ENCODE measurements at places on chromosomes 1 and 21.
A peak's percentile ranks its signal among the peaks of the same experiment; 100 is the strongest.

- no peak for DNase-seq
Observed at GRCh38 chr1:78255383-78255782, 209.6 kb downstream of the GIPC2 start.

- DNase-seq = no peak
Observed at GRCh38 chr1:74693473-74693872, 19.9 kb upstream of the ERICH3 start.

DNA sequence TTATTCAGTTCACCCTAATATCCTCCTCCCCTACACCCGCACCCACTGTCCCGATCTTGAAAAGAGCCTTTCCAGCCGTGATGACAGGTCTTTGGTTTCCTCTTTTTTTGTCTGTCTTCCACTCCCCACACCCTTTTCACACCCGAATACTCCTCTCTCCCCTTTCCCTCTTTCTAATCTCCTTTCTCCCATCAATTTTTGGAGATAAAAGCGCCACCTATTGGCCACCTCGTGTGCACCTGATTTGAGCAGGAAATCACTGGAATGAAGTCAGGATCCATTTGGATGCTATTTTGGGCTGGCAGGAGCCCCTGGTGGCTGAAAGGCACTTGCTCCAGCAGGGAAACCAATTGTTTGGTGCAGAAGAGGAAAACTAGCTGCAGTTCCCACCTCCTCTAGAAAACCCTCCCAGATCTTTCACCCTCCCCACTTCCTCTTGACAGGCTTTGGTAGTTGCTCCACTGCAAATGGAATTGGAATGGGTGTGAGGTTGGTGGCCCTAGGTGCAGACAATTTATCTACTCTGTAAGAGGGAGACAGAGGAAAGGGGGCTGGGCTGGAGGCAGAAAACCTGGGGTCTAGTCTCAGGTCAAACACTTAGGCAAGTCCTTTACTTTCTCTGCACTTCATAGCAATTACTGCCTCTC lies 8.4 kb downstream of the FOXE3 start:
- no peak for DNase-seq

DNA sequence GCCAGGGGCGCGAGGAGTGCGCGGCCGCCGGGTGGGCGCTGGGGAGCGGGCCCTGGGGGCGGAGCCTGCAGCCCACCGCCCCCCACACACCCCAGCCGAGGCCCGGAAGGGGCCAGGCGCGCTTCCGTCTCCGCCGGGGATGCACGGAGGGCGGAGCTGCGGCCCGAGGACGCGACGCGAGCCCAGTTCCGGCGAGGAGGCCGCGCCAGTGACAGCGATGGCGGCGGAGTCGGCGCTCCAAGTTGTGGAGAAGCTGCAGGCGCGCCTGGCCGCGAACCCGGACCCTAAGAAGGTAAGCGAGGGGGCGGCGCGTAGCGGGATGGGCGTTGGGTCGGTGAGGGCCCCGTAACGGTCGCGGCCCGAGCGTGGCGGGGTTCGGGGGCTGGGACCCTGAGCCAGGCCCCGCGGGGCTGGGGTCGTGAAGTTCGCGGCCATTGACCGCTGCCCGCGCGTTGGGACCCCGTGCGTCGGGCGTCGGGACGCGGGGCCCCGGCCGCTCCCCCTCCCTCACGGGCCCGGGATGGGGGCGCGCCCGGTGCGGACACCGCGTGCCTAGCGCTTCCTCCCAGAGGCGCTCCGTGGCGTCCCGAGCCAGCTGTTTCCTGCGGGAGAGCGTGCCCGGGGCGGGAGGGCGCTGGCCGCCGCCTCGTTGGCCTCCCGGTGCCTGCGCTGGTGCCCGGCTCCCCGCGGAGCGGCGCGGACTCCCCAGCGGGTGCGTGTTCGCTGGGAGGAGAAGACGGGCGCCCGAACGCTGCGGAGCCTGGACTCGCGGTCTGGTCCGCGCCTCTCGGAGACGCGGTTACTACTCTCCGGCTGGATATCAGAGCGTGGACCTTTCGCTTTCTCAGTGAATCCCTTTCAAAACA lies at the start of gene ELOA:
Gene ELOA, plus strand, starts transcription at position 185 of the 866 bp plus-strand sequence. Its CDS starts 33 bp downstream, at position 218.
- DNase-seq = peak; percentile 77

- DNase-seq = no peak
Observed at GRCh38 chr1:234582186-234582585, 27.8 kb downstream of the IRF2BP2 start.

- DNase-seq = no peak
Observed at GRCh38 chr1:199780948-199781670, 246.4 kb upstream of the NR5A2 start.

DNA sequence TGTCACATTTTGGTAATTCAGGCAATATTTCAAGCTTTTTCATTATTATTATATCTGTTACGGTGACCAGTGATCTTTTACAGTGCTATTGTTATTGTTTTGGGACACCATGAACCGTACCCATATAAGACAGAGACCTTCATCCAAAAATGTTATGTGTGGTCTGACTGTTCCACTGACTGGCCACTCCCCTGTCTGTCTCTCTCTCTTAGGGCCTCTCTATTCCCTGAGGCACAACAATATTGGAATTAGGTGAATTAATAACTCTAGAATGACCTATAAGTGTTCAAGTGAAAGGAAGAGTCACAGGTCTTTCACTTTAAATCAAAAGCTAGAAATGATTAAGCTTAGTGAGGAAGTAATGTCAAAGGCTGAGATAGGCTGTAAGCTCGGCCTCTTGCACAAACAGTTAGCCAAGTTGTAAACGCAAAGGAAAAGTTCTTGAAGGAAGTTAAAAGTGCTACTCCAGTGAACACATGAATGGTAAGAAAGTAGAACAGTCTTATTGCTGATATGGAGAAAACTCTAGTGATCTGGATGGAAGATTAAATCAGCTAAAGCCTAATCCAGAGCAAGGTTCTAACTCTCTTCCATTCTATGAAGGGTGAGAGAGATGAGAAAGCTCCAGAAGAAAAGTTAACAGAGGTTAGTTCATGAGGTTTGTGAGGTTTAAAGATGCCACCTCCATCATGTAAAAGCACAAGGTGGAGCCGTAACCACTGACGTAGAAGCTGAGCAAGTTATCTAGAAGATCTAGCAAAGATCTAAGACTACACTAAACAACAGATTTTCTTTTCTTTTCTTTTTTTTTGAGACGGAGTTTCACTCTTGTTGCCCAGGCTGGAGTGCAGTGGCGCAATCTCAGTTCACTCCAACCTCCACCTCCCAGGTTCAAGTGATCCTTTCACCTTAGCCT lies 19.7 kb upstream of the DIPK1A start:
- no peak for DNase-seq

- DNase-seq = no peak
Observed at GRCh38 chr1:93087532-93087931, 8.4 kb downstream of the MTF2 start.

- no peak for DNase-seq
Observed at GRCh38 chr1:903721-904271, 19.9 kb upstream of the SAMD11 start.

DNA sequence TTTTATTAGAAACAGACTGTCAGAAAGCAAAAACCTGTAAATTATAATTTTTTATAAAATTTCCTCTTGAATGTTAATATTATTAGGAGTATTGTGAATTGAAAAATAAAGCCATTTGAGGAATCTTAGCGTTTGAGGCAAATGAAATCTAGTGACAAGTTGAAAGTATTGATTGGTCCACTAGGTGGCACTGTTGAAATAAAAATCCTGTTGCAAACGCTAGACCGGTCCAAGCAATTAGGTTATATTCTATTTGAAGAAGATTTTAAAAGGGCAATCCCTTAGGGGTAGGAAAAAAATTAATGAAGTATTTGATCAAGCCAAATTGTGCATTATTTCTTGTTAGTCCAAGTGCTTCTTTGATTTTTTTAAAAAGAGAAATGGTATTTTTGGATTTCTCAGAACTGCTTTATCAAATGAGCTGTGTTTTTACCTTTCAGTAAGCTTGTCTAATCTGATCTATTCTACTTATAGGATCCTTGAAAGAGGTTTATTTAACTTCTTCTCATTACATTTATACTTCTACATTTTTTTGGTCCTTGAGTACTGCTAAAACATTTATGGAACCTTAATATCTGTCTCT lies 57.7 kb downstream of the ATG4C start:
- DNase-seq = no peak

GRCh38 chr1:8018492-8019228 lies 7.4 kb downstream of the ERRFI1 start:
- DNase-seq = no peak

GRCh38 chr1:11499601-11500331 lies 20.8 kb downstream of the DISP3 start:
- no peak for DNase-seq

DNA sequence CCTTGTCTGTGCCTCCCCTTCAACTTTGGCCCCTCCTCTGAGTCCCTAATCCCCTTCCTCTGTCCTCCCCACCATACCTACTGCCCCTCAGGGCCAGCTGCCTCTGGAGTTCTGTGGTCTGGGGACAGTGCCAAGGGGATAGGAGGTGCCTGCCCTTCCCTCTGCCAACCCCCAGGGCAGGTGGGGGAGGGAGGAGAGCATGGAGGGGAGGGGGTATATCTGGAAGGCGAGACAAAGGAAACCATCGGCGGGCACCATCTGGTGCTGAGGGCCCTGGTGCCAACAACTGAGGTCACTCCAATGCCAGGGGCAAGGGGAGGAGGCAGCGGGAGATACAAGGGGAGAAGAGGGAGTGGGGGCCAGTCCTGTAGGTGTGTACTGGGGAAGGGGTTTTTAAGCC lies 9.6 kb downstream of the RAB25 start:
- DNase-seq = no peak

DNA sequence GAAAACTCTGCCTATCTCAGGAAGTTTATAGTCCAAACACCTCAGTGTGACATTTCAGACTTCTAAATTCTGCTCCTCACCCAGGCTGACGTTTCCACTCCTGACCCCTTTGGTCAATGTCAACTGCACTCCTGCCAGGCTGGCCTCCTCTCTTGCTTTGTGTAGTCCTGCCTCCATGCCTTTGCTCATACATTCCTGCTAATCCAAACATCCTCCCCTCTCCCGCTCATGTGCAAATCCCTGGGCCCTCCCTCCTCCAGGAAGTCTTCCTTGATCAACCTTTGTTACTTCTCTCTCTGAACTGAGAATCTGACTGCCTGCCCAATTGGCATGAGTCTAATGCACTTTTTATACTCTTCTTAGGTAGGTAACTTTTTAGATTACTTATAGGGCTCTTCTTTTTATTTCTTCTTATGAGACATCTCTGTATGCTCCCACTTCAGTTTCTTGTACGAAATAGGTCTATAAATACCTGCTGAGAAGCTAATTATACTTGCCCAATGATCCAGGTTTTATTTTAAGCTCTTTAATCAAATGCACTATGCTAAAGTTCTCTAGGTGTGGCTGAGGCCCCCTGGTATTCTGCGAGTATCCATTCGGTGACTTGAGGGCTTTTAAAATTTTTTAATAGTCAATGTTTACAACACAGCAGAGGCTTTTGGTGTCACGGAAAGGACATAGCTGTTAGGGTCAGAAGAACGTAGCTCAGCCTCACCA lies 128.1 kb downstream of the PLXNA2 start:
- no peak for DNase-seq

GRCh38 chr1:205430696-205431305 lies 8.9 kb upstream of the LEMD1 start:
- DNase-seq = no peak

- no peak for DNase-seq
Observed at GRCh38 chr1:19313961-19314882, 2.1 kb downstream of the SLC66A1 start.

- DNase-seq = no peak
Observed at GRCh38 chr21:35686156-35686555, 374.2 kb downstream of the SETD4 start.

GRCh38 chr1:42370876-42371549 lies 9.6 kb upstream of the RIMKLA start:
- no peak for DNase-seq

DNA sequence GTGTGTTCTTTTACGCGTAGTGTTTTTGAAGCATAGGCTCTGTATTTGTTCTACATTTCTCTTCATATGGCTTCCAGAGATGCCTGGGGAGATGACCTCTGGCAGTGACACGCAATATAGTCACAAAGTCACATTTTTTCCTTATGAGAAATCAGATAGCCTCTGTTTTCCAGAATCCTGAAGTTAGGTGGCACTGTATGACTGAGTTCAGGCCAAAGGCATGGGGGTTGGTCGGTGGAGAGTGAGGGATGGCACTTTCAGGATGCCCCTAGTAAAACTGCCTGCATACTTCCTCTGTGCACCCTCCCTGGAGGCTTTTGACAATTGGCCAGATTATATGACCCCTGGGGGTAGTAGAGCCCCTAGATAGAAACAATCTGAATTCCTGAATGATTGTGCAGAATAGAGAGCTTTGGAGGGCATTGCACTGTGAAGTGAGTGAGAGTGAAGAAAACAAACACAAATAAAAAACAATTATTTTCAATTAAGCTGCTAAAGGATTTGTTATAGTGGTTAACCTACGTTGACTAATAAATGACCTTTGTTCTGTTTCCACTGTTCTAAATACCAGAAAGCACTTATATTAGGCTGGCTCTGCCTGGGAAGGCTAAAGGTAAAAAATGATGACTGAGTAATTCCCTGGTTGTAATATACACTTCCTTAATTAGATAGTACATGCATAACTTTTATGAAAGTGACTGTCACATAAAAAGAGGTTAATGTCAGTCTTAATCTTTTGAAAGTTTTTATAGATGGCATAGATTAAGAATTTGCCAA lies 1660.8 kb downstream of the PLA2G4A start:
- DNase-seq = no peak

- DNase-seq = no peak
Observed at GRCh38 chr1:199075792-199076191, 437.0 kb downstream of the PTPRC start.

- no peak for DNase-seq
Observed at GRCh38 chr21:39675993-39676661, 63.4 kb downstream of the B3GALT5 start.

GRCh38 chr1:208171616-208172422 lies 72.4 kb downstream of the PLXNA2 start:
- DNase-seq = no peak

GRCh38 chr1:202586871-202587270 lies 123.4 kb downstream of the SYT2 start:
- DNase-seq = no peak

- peak; percentile 63 for DNase-seq
Observed at GRCh38 chr1:8873506-8874229, 4.8 kb downstream of the ENO1 start.

- DNase-seq = no peak
Observed at GRCh38 chr1:177227978-177228692, 57.4 kb downstream of the BRINP2 start.

DNA sequence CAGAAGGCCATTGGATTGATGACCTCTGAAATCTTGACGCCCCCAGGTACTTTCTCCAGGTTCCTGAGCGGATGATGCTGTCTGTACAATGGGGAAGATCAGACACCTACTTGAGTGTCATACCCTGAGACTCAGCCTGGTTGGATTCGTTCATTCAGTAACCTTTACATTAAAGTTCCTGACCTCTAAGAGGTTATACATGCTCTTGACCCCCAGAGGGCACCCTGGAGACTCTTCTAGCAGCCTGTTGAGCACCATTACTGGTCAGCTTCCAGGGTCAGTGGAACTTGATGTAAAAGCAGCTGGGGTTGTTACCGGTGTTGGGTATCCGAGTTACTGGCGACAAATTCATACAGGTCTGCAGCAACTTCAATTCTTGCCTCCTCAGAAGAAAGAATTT lies 114.3 kb upstream of the ZNF678 start:
- no peak for DNase-seq

GRCh38 chr1:247336390-247336789 lies 4.7 kb upstream of the ZNF496 start:
- no peak for DNase-seq

Data from stimulated activated CD4-positive, alpha-beta T cell treated with anti-CD3 and anti-CD28 coated beads, TNF-alpha, amount 100 ng/mL, for 24 hours (primary cell).